Neural progenitor cell (in vitro differentiated cells): ENCODE measurements at places on chromosomes 1 and 21. TPM values are rescaled to one million over a fixed set of nuclear protein-coding genes. Genes with fewer than 3 reads are reported as not detected.

A3GALT2 gene
- not detected in 2 replicates for total RNA-seq

SNX7 gene
- 33.9 and 46.7 TPM in 2 replicates for total RNA-seq

SPRR1B gene
- total RNA-seq = not detected in 2 replicates

ACKR1 gene
- 0.74 TPM in 1 of 2 replicates, not detected in the other for total RNA-seq

NKAIN1 gene
- 14.5 and 24.0 TPM in 2 replicates for total RNA-seq

ADAMTSL4 gene
- total RNA-seq = not detected in 2 replicates

SPATA17 gene
- total RNA-seq = 1.6 and 2.1 TPM in 2 replicates

TFF2 gene
- not detected in 2 replicates for total RNA-seq

HUNK gene
- total RNA-seq = 4.7 and 5.7 TPM in 2 replicates

GPR37L1 gene
- 0.06 TPM in 1 of 2 replicates, not detected in the other for total RNA-seq

SPRR1A gene
- total RNA-seq = not detected in 2 replicates

CSMD2 gene
- total RNA-seq = 2.6 and 3.5 TPM in 2 replicates

GPR157 gene
- 1.6 and 2.1 TPM in 2 replicates for total RNA-seq

FBXO2 gene
- 0.56 and 7.3 TPM in 2 replicates for total RNA-seq

KIAA1614 gene
- 0.56 and 3.8 TPM in 2 replicates for total RNA-seq

LEMD1 gene
- 15.0 and 79.0 TPM in 2 replicates for total RNA-seq

LYPD8 gene
- not detected in 2 replicates for total RNA-seq

PRAMEF17 gene
- not detected in 2 replicates for total RNA-seq

HES2 gene
- 0.04 and 0.22 TPM in 2 replicates for total RNA-seq

PBX1 gene
- total RNA-seq = 75.0 and 91.1 TPM in 2 replicates

TCHHL1 gene
- total RNA-seq = not detected in 2 replicates

PTGFR gene
- total RNA-seq = 0.06 TPM in 1 of 2 replicates, not detected in the other

SAMD11 gene
- total RNA-seq = 0.15 TPM in 1 of 2 replicates, not detected in the other

GNG4 gene
- total RNA-seq = 14.9 and 20.7 TPM in 2 replicates

GNG5 gene
- 95.0 and 108 TPM in 2 replicates for total RNA-seq

PLA2G2C gene
- total RNA-seq = not detected in 2 replicates

NEK2 gene
- 56.0 and 93.3 TPM in 2 replicates for total RNA-seq

LCE1D gene
- not detected in 2 replicates for total RNA-seq

PRKAA2 gene
- total RNA-seq = 16.9 and 25.8 TPM in 2 replicates

ATPAF1 gene
- 65.1 and 79.3 TPM in 2 replicates for total RNA-seq

LDLRAD1 gene
- not detected in 2 replicates for total RNA-seq

TMEM54 gene
- total RNA-seq = 13.5 and 14.5 TPM in 2 replicates

C8A gene
- total RNA-seq = not detected in 2 replicates

RORC gene
- not detected in 2 replicates for total RNA-seq

THEM5 gene
- not detected in 2 replicates for total RNA-seq

CLCA4 gene
- total RNA-seq = not detected in 2 replicates

CELA2B gene
- not detected in 2 replicates for total RNA-seq

CELSR2 gene
- 11.1 and 26.5 TPM in 2 replicates for total RNA-seq

ACBD6 gene
- total RNA-seq = 36.8 and 53.9 TPM in 2 replicates

DENND2C gene
- total RNA-seq = 0.62 and 0.73 TPM in 2 replicates

SERPINC1 gene
- not detected in 2 replicates for total RNA-seq

KRTAP11-1 gene
- total RNA-seq = not detected in 2 replicates

ERRFI1 gene
- 35.3 and 44.8 TPM in 2 replicates for total RNA-seq

CLDN17 gene
- total RNA-seq = not detected in 2 replicates
